ENCODE measurements at places on chromosomes 13 and 19.

DNA sequence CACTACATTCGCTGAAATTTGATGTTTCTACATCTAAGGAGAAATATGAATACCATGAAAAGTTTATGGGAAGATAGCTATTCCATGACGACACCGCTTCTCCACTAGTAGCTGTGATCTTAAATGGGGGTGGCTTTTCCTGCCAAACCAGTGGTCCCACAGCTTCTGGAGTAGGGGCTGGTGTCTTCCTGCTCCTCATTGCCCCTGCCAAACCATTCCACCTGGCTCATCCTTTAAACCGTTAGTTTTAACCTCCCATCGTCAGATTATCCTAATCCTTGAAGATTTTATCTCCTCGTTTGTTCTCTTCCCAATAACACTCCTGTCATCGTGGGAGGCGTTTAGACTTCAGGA is 568 bp upstream of the ZNF230 start:
- DNase-seq: no peak

- DNase-seq: no peak
These were observed 23.2 kb downstream of the PDX1 start for GRCh38 chr13:27942972-27943371.

- DNase-seq: no peak
These were observed 1416.6 kb upstream of the MIR17HG start for GRCh38 chr13:89930861-89931260.

DNA sequence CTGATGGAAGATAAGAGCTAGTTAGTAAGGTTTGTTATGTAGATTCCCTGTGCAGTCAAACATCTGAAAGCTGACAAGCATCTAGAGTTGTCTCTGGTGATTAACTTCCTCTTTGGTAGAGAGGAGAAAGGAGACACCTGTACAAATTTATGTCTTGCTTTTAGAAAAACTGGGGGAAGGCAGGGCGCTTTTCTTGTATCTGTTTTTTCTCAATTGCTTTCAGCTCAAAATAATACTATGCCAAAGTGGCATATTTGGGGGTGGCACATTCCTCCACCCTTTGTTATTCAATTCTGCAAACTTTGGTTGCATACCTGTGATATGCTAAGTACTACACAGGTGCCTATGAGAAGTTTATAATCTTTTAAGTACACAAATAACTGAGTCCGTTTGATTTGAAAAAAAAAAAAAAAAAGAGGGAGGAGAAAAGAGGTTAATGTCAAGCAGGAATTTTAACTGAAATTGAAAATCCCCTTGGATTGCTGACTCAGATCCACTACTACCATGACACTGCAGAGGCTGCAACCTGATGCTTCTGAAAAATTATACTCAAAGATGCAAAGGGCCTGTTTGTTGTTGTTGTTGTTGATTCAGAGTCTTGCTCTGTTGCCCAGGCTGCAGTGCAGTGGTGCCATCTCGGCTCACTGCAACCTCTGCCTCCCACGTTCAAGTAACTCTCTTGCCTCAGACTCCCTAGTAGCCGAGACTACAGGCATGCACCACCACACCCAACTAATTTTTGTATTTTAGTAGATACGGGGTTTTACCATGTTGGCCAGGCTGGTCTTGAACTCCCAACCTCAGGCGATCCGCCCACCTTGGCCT is 164.8 kb upstream of the NBEA start:
- DNase-seq: no peak

DNA sequence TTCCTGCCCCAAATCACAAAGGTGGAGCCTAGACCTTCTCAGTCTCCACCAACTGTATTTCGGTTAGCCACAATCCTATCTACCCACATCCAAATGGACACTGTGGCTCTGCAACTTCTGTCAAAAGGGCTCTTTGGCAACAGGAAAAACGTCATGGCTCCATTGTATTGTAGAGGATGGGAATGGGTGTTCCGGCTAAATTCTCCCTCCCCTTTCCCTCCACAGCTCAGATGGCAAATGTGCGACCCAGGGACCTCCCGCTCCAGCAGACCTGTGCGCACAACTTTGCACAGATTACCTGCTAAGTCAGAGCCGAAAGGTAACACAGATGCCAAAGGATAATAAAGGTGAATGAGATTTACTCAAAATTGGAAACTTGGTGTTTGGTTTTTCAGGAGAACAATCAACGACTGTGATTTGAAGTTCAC is 968 bp upstream of the KL start:
- DNase-seq: no peak

DNA sequence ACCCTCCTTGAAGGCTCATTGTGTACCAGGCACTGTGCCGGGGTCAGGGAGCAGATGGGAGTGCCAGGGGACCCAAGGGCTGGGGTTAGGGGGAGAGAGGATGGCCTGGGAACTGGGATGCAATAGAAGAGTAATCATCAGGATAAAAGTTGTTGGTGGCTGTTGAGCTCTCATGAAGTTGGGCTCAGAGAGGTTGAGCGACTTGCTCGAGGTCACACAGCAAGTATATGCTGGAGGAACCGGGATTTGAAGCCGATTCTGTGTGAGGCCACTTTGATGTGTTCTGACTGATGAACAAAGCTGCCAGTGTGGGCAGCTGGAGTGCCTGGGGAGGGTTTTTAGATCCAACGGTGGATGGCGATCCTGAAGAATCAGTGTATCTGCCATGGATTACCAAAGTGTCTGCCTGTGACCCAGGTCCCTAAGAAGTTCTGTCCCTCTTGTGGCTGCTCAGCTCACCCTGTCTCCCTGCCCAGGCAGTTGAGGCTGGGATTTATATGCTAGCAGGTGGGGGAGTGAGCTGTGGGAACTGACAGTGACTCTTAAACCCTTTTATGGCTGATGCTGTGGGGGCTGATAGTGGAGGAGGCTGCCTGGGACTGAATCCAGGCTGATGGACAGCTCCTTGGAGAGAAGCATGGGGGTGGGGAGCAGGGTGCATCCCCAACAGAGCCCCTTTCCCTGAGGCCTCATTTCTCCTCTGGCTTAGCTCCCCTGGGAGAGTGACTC is 8.3 kb downstream of the ARHGEF18 start:
- no peak for DNase-seq

GRCh38 chr19:1575323-1576241 is 7.5 kb upstream of the MEX3D start:
- no peak for DNase-seq

- no peak for DNase-seq
These were observed 109.0 kb upstream of the RNF113B start for GRCh38 chr13:98285852-98286594.

DNA sequence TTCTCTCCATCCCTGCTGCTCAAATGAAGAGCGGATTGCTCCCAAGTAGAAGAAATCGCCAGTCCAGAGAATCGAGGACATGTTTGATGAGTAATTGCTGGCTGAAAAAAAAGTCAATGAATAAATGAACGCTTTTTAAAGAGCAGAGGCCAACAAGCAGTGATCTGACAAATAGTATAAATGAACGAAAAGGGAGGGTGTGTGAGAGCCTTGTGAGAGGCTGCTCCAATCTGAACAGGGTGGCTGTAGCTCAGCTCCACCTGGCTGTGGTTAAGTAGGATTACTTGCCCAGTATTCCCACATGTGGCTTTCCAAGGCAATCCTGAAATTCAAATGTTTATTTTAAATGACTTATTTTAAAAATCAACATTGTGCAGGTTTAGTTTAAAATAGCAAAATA is 117.1 kb downstream of the TSHZ3 start:
- DNase-seq: no peak

- DNase-seq: no peak
These were observed 814 bp downstream of the ZNF211 start for GRCh38 chr19:57633832-57634131.

DNA sequence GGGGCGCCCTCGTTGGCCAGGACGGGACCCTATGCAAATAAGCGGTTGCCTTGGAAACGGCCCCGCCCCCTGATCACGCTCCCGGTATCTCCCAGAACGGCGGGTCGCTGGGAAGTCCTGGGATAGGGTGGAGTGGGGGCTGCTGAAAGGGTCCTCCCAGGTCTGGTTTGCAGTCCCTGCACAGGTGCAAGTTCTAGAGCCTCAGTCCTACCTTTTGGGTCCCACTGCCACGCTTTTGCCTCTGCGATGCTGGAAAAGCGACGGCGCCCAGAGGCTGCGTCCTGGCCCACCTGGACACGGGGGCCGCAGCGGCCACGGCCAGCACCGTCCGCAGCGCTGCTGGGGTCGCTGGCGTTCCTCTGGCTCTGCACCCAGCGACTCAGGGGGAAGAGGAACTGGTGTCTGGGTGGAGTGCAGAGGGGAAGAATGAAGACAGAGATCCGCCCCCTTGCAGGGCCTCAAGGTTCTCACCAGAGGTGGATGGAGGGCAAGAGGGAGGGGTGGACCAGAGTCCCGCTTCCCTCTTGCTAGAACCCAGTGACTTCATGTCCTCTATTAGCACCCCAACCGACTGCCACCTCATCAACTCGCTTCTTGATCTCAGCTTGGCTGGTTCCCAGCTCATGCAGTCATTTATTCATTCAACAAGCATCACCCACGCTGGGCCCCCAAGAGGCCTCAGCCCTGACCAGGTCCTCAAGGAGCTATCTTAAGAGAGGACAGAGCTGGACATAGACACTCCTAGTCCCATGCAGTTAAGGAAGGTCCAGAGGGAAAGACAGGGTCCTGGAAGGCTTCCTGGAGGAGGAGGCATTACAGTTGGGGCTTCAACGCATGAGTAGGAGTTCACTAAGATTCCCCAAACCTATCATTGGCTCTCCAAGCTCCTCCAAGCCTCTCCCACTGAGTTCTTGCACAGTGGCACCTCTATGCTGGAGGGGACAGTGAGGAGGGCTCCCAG is at the start of gene LRRC25:
Gene LRRC25, minus strand, starts transcription at position 381 of the 961 bp plus-strand sequence. CDS start 659 bp downstream, outside the sequence.
- DNase-seq: no peak

DNA sequence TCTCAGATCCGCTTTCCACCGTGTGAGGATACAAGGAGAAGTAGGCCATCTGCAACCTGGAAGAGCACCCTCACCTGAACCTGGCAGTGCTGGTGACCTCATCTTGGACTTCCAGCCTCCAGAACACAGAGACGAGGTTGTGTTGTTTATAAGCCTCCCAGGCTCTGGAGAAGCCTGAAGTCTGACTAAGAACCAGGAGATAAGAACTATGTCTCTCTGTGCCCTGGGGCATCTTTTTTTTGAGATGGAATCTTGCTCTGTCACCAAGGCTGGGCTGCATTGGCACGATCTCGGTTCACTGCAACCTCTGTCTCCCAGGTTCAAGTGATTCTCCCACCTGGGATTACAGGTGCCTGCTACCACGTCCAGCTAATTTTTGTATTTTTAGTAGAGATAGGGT is 14.5 kb downstream of the FCGBP start:
- DNase-seq: no peak

GRCh38 chr13:77724092-77724491 is 26.6 kb downstream of the SLAIN1 start:
- no peak for DNase-seq

- no peak for DNase-seq
These were observed 79.1 kb downstream of the ABCC4 start for GRCh38 chr13:95221971-95222732.

Measured in stimulated activated CD8-positive, alpha-beta memory T cell treated with anti-CD3 and anti-CD28 coated beads, Interleukin-4, amount 100 ng/mL, for 4 hours (primary cell).